Stimulated activated CD8-positive, alpha-beta memory T cell treated with anti-CD3 and anti-CD28 coated beads, Interleukin-4, amount 100 ng/mL, for 1 hour (primary cell): ENCODE measurements at places on chromosomes 4 and X.

DNA sequence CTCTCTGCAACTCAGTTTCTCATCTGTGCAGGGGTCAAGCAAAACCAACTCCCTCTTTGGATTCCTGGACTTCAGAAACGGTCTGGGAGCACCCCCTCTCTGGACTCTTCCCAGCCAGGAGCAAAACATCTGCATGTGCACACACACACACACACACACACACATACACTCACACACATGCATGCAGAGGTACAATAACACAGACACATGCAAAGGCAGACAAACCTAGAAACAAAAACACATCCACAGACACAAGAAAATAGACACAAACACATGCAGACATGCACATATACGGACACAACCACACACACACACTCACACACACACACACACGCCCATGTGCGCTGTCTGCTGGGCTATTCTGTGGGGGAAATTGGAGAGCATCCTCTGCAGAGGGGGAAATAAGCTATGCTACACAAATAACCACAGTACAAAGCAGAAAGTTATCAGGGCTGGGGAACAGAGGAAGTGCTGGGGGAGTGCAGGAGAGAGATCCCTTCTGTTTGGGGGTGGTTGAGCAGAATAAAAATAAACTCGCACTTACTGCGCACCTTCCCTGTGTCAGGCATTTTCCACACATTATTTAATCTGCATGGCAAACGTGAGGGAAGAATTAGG is 19.9 kb downstream of the IQSEC2 start:
- DNase-seq, result no peak

- DNase-seq, result no peak
These were observed 363.8 kb upstream of the FTHL17 start for GRCh38 chrX:31435592-31435991.

- no peak for DNase-seq
These were observed 137.8 kb upstream of the DUSP21 start for GRCh38 chrX:44705817-44706551.

GRCh38 chr4:176266026-176266425 is 3.0 kb downstream of the ASB5 start:
- no peak for DNase-seq

DNA sequence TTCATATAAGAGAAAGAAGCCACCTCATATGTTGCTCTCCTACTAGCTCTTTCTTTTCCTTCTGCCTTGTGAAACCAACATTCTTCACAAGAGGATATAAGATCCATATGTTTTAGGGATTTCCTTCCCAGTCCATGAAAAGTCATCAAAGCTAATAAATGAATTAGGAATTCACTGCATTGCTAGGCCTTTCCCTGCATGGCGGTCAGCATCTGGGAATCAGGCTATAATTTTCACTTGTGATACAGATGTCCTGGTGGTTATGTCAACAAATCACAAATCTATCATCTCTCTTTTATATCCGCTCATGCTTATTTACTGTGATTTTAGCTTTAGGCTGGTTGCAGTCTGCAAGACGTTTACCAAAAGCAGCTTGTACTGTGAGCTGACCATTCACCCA is 510.0 kb downstream of the NLGN4X start:
- no peak for DNase-seq

- no peak for DNase-seq
These were observed 232.5 kb downstream of the ARHGAP10 start for GRCh38 chr4:147964266-147964880.

GRCh38 chr4:57233386-57233785 is 123.2 kb upstream of the IGFBP7 start:
- no peak for DNase-seq

DNA sequence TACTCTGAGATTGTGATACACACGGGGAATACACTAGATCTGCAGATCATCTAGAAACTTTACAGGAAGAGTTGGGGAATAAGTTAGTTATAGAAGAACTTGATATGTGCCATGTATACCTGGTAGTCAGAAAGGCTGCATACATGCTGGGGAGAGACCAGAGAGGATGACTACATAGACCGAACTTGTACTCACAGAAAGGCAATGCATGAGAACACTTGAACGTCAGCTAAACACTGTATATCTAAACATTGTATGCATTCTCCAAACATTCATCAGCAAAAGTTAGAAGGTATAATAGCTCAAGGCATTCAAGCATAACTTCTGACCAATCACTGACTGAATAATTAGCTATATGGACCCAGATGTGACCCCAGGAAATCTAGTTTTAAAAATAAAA is 78.0 kb upstream of the PDHA2 start:
- DNase-seq, result no peak

DNA sequence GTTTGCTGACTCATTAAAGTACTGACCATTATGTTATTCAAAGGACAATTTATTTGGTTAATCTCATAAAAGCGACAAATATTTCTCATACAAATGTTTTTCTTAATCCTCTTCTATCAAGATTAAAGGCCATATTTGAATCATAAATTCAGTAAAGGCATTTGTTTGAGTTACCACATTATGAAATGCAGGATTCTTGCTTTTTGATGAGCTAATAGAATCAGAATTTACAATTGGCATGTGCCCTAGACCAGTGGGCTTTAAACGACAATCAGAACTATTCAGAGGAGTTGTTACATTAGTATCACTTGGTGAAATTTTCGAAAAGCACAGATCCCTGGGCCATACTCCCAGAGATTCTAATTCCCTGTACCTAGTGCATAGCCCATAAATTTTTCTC is 55.3 kb downstream of the KLHL4 start:
- DNase-seq, result no peak

GRCh38 chrX:42094218-42094617 is 170.9 kb upstream of the CASK start:
- DNase-seq, result no peak

DNA sequence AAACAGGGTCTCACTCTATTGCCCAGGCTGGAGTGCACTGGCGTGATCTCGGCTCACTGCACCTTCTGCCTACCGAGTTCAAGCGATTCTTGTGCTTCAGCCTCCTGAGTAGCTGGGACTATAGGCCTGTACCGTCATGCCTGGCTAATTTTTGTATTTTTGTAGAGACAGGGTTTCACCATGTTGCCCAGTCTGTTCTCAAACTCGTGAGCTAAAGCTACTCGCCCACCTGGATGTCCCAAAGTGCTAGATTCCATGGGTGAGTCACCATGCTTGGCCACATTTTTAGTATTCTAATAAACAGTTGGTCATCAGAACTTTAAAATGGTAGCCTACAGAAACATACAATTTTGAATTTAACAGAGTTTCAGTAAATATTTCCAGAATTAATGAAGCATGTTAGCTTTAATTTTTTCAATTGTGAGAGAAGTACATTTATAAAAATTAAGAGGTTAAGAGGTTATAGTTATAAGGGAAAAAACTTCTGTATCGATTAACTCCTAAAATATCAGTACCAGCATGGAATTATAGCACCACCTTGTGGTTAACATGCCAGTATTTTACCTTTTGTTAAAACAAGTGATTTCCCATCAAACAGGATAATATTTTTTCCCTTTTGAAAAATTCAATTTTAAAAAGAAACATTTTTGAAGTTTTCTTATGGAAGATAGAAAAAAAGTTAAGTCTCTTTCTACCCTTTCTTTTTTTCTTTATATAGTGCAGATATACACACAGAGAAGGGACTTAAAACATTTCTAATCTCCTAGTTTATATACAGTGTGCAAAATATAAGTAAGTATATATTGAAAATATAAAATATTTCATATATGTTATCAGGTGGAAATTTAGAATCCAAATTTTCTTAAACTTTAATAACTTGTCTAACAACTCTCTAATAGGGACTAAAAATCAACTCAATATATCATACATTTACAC is 35.4 kb downstream of the CEP44 start:
- DNase-seq, result no peak

- no peak for DNase-seq
These were observed 10.8 kb downstream of the CTBP1 start for GRCh38 chr4:1237981-1238675.

- DNase-seq, result no peak
These were observed 39.5 kb downstream of the TMEM154 start for GRCh38 chr4:152640058-152640921.

GRCh38 chr4:144565527-144566195 is 80.3 kb upstream of the HHIP start:
- DNase-seq, result no peak

DNA sequence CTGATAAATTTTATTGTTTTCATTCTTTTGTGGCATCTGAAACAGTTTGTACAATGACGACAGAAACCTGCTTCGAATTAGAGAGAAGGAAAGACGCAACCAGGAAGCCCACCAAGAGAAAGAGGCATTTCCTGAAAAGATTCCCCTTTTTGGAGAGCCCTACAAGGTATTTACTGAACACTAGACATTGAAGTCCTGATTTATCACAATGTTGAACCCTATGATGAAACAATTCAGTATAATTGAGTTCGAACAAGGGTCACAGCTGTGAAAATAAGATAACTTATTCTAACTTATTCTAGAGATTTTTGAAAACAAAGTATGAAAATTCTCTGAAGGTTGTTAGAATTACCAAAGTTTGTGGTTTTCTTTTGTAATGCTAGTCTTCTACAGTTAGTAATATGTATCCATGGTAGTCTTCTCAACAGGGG is 111.3 kb downstream of the AFF1 start:
- no peak for DNase-seq
